Fibroblast of skin of scalp (primary cell): ENCODE measurements at places on chromosomes 4 and X.

DNA sequence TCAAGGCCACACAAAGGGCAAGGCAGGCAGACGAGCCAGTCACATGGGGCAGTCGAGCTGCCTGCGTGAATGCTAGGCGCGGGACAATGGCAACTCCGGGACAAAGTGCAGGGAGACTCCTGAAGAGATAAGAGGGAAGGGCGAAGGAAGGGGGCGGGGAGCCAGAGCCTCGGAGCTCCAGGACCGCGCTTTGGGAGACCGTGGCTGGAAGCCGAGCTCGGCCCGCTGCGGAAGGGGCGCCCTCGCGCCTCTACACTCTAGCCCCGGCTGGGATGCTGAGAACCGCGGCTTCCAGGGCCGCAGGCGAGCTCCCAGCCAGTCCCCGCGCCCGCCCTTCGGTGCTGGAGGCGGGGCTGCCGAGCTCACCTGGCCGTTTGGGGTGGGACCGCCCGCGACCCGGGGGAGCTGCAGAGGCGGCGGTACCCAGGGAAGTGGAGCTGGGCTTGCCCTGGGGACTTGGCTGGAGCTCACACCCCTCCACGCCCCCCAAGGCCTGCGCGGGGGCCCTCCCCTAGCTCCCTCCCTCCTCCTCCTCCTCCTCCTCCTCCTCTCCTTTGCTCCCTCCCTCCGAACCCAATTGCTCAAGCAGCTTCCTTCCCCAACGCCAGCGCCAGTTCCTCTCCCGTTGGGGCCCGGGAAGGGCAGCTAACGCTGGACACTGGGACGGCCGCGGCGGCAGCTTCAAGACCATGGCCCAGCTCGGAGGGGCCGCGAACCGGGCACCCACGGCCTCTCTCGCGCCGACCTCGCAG is at the start of gene SOWAHD:
TSS of gene SOWAHD (plus strand) at position 610 of the 752 bp plus-strand sequence. CDS start at position 690, 80 bp downstream.
- DNase-seq = peak; percentile 26

- peak; percentile 26 for DNase-seq
These were observed 322.5 kb downstream of the HS3ST1 start for GRCh38 chr4:11106190-11106589.

GRCh38 chr4:94410678-94411206 is 41.0 kb upstream of the PDLIM5 start:
- peak; percentile 44 for DNase-seq

DNA sequence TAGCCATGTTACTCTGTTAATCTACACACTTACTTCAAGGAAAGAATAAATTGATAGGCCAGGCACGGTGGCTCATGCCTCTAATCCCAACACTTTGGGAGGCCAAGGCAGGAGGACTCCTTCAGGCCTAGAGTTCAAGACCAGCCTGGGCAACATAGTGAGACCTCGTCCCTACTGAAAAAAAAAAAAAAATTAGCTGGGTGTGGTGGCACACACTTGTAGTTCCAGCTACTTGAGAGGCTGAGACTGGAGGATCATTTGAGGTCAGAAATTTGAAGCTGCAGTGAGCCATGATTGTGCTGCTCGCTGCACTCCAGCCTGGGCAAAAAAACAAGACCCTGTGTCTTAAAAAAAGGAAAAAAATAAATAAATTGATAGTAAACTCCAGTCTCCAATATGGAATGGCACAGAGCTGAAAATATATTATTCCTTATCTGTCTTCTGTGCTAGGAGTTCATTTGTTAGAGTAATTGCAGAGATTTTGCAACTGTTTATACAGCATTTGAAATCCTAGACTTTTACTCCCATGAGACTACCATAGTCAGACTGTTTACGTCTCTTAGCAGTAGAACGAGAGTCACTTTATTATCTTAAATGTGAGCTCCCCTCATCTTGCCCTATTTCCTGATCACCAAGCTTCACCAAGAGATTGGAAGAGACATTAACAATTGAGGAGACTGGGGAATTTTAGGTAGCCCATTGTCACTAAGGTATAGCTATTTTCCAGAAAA is 18.8 kb upstream of the TMEM131L start:
- DNase-seq = peak; percentile 72

- DNase-seq = no peak
These were observed 69.5 kb downstream of the PARM1 start for GRCh38 chr4:75002381-75002780.

DNA sequence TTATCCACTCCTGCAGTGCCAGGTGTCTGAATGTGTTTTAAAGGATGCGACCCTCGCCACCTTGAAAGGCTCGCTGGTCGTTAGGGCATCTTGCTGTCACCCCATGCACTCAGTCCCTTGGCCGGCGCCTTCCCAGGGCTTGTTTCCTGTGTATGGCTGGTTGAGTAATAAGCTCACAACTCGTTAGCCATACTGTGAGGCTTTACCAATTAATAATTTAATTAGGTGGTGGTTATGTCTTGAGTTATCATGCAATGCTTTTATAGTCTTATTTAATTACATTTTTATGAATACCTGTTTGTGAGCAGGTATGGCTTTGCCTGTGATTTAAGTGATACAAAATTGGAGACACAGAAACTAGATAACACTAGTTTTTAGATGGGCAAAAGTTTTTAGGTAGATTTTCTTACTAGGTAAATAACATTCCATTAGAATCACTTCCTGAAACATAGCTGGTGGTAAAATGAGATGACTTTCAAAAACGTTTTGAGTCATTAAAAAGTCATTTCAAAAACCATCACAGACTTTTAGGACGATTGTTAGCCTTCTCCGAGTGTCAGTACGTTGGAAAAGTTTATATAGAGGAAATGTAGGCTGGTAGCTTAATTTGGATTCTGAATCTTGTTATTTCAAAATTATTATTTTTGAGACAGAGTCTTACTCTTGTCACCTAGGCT is 18.2 kb downstream of the PTTG2 start:
- no peak for DNase-seq

DNA sequence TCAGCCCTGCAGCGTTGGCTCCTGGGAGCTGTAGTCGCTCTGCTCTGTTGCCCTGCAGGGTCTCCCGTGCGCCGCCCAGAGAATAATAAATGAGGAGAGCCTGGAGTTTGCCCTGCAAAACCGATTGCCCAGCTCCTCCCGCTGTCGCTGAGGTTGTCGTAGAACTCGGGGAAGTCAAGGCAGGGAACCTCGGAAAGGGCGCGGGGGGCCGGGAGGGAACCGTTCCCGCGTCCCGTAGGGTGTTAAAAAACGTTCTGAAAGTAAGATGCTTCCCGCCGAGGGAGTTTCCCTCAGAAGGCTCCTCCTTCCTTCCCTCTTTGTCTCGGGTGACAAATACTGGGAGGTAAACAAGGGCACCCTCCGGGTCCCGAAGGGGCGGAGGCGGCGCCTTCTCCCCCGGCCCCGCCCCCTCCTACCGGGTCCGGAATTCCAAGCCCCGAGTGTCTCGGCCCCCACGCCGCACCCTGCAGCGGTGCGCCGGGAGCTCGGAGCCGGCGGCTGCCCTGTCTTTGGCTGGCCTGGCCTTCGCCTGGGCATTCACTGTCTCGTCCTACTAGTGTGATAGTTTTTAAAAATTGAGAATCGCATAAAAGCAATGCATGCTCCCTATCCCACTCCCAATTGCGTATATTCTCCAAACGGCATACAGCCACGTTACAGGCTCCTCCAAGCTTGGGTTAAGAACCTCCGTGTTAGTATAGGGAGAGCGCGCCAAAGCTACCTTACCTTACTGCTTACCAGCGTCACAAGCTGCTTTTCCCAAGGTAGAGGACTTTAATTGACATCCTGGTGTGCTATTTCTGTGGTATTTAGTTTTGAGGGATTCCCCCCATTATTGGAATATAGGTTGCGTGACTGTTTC is 964 bp upstream of the HMGB2 start:
- peak; percentile 85 for DNase-seq

DNA sequence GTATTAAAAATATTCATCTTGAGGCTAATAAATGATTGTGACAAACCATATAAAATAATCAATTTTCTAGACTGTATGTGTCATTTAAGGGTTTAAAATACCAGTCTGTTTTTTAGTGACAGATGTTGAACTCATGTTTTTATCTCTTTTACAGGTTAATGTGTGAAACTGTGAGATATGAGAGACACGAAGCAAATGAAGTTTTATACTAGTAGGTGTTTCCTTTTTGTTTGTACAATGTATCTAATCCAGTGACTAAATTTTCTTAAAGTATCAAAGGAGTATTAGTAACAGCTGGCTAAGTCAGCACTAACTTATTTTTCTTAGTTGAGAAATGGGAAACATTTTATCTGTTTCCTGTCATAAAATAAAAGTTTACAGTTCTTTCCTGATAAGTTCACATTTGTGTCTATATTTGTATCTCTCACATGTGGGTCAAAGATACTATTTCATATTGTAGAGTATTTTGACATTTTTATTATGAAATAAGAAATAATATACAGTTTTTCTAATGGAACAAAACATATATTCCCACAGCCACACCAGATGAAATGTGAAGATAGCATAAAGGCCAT is 90.3 kb downstream of the RAPGEF2 start:
- DNase-seq = no peak

- peak; percentile 50 for DNase-seq
These were observed 26.4 kb upstream of the ARSJ start for GRCh38 chr4:114005569-114006442.

DNA sequence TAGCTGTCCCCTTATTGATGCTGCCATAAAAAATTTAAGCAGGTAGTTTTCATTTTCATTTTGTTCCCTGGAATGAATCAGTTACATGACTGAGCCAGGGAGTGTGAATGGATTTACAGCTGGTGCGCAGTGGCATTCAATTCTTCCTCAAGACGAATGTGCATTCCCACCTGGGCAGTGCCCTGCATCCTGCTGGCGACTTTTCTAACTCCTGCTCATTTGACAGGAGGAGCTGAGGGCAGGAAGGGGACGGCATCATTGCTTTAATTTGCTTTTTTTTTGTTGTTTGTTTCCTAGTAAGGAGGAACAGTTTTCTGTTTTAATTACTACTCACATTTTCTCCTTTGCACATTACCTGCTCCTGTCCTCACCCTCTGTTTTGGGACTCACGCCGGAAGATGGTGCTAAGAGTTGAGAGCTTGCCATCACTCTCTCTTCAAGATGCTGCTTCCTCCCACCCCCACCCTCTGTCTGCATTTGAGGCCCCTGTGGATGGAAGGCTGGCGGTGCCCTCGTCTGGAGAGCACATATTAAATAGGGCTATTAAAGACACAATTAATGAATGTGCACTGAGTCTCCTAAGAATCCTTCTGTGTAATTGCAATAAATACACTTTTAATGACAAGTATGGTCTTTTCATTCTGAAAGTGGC is 35.8 kb downstream of the PSAPL1 start:
- no peak for DNase-seq

- no peak for DNase-seq
These were observed 82.5 kb downstream of the CPEB2 start for GRCh38 chr4:15084780-15085179.

- no peak for DNase-seq
These were observed 18.6 kb downstream of the ARSJ start for GRCh38 chr4:113960684-113961321.

- no peak for DNase-seq
These were observed 25.9 kb upstream of the FAM241A start for GRCh38 chr4:112119353-112119783.

GRCh38 chr4:2043396-2044118 is 15.6 kb upstream of the NAT8L start:
- no peak for DNase-seq

DNA sequence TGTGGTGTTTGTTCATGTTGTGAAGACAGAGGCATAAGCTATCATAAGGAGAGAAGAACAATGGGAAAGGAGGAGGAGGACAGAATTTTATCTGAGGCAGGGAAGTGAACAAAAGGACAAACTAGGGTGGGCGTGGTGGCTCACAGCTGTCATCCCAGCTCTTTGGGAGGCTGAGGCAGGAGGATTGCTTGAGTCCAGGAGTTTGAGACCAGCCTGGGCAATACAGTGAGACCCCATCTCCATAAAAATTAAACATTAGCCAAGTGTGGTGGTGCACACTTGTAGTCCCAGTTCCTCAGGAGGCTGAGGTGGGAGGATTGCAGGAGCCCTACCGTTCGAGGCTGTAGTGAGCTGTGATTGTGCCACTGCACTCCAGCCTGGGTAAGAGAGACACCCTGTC is 49.9 kb downstream of the TMEM154 start:
- no peak for DNase-seq

DNA sequence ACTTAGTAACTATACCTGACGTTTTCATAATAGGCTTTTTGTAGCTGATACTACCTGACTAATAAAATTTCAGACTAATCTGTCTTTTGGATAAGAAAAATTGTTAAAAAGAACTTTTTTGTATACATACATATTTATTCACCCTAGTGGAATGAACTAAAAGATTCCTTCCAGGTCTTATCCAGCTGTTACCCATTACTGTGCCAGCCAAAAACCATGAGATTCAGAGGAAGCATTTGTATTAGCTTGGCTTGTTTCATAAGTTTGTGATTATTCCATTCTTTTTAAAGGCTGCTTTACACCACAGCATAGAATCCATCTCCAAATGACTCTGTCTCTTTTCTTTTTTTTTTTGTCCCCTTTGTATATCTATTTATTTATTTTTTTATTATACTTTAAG is 149.4 kb downstream of the FAT4 start:
- DNase-seq = no peak
